ENCODE measurements at places on chromosomes 12 and 14. TPM values are rescaled to one million over a fixed set of nuclear protein-coding genes. Genes with fewer than 3 reads are reported as not detected.

Gene RPGRIP1
- total RNA-seq, result not detected

DNA sequence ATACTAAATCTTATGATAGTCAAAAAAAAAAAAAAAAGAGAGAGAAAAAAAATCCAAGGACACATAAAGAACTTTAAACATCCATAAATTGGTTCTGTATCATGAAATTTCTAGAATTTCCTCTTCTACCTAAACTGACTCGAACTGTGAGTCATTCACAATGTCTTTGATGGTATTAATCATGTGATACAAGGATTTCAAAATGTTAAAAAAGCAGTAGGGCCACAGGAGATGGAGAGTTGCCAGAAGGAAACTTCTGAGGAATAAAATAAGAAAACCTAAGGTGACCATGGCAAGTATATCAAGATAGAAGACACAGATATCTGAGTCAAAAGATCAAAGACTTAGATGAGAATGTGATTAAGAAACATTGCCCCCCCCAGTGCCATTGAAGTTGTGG is 1320.9 kb upstream of the FLRT2 start:
- no peak overlapping the region for H3K4me3 ChIP-seq
- DNase-seq, result no peak
- H3K27me3 ChIP-seq, result no peaks in the 10 kb centered on the region

Gene CIDEB
- 16.7 TPM for total RNA-seq

Gene CCDC175
- not detected for total RNA-seq

Gene GRIP1
- 3.1 TPM for total RNA-seq

Gene TBX5
- not detected for total RNA-seq

GRCh38 chr12:73547421-73547820 is 990.2 kb upstream of the ATXN7L3B start:
- no peaks in the 10 kb centered on the region for H3K4me1 ChIP-seq
- H3K36me3 ChIP-seq, result no peaks in the 10 kb centered on the region
- no peak overlapping the region for H3K4me3 ChIP-seq
- no peaks in the 10 kb centered on the region for H3K27me3 ChIP-seq

- no peaks in the 10 kb centered on the region for H3K27me3 ChIP-seq
- H3K27ac ChIP-seq, result no peak overlapping the region
Measured at GRCh38 chr12:94705676-94706075, 55.3 kb upstream of the TMCC3 start.

Gene KRT73
- total RNA-seq, result 96.4 TPM

- H3K27me3 ChIP-seq, result no peaks in the 10 kb centered on the region
- H3K36me3 ChIP-seq, result peaks cover under 1% of the 10 kb centered on the region
- no peak overlapping the region for H3K4me3 ChIP-seq
Measured at GRCh38 chr14:76205708-76206107, 54.0 kb downstream of the GPATCH2L start.

DNA sequence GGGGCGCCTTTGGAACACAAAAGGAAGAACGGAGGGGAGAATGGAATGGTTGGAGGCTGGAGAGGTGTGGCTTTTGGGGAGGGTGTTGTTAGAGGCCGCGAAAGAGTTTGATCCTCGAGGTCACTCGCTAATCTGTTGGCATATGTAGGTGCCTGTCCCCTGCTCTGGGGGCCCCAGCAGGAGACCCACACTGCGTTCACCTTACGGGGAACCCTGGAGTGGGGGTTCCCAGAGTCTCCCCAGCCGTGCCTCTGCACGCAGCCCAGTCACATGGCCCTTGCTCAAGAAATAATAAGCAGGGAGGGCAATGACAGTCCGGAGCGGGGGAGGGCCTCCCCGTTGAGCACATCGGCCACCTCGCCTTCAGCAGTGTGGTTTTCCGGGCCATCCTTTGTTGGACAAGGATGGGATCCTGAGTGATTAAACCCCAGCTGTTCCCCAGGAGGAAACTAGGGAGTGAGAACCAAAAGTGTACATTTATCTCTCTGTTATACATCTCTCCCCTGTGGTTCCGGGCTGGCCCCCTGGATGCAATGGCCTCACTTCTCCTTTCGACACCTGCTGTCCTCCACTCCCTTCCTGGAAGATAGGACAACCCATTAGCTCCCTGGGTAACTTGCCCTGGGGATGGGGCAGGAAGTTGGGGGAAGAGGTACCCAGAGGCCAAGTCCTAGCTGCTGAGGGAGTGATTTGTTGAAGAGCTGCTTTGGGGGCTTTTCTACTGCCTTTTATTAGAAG is 1.3 kb downstream of the PLEKHG3 start:
- H3K27ac ChIP-seq, result no peak overlapping the region
- peaks cover 14% of the 10 kb centered on the region for H3K27me3 ChIP-seq
- DNase-seq, result no peak
- peaks cover 53% of the 10 kb centered on the region for H3K4me1 ChIP-seq

Gene LYZ
- total RNA-seq, result 2,445 TPM

DNA sequence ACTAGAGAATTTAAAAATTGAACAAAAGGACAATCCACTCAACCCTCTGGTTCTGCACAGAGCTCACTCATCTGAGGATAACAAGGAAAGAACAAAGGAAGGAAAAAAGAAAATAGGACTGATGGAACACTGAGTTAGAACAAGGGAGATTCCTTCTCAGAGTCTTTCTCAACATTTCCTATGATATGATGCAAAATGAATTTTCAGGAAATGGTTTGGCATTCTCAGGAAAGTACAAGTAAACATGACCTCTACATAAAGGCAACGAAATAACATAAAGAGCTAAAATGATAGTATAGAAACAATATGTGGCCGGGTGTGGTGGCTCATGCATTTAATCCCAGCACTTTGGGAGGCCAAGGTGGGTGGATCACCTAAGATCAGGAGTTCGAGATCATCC is 135.8 kb downstream of the ITPR2 start:
- no peak for DNase-seq
- no peak overlapping the region for H3K27ac ChIP-seq
- no peak overlapping the region for H3K4me3 ChIP-seq
- H3K4me1 ChIP-seq, result no peaks in the 10 kb centered on the region

DNA sequence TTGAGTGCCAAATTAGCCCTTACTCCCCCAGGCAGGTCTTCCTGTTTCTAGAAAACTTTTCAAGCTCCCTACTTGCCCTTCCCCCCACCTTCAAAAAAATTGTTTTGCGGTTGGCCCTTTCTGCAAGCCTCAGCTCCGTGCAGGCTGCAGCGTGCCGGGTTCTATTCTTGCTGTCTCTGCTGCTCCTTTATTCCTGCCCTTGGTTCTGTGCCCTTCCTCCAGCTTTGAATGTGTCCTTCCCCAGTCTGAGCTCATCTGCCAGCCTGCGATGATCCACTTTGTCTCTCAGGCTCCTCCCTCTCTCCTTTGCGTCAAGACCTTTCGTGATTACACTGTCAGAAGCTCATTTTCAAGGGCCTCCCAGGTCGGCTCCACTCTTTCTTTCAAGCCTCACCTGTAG is 98.6 kb downstream of the IRF2BPL start:
- no peaks in the 10 kb centered on the region for H3K36me3 ChIP-seq
- H3K4me1 ChIP-seq, result peaks cover 52% of the 10 kb centered on the region

GRCh38 chr12:120996133-120996746 is 17.9 kb downstream of the HNF1A start:
- no peak for DNase-seq
- H3K4me3 ChIP-seq, result no peak overlapping the region
- H3K27ac ChIP-seq, result no peak overlapping the region
- no peaks in the 10 kb centered on the region for H3K4me1 ChIP-seq
- no peaks in the 10 kb centered on the region for H3K36me3 ChIP-seq

- no peaks in the 10 kb centered on the region for H3K4me1 ChIP-seq
- no peaks in the 10 kb centered on the region for H3K36me3 ChIP-seq
- no peaks in the 10 kb centered on the region for H3K27me3 ChIP-seq
- no peak for DNase-seq
Measured at GRCh38 chr12:2335513-2335912, 282.7 kb downstream of the CACNA1C start.

- H3K27ac ChIP-seq, result no peak overlapping the region
- no peak overlapping the region for H3K4me3 ChIP-seq
- H3K4me1 ChIP-seq, result no peaks in the 10 kb centered on the region
- DNase-seq, result no peak
- no peaks in the 10 kb centered on the region for H3K27me3 ChIP-seq
Measured at GRCh38 chr14:28676479-28676878, 90.1 kb upstream of the FOXG1 start.

Gene KCNA1
- not detected for total RNA-seq

- H3K4me1 ChIP-seq, result no peaks in the 10 kb centered on the region
- H3K27ac ChIP-seq, result no peak overlapping the region
- H3K36me3 ChIP-seq, result no peaks in the 10 kb centered on the region
- no peak overlapping the region for H3K4me3 ChIP-seq
- no peak for DNase-seq
- H3K27me3 ChIP-seq, result no peaks in the 10 kb centered on the region
Measured at GRCh38 chr12:40650038-40650704, 42.1 kb upstream of the CNTN1 start.
